Amygdala (tissue), 56 donors: ENCODE measurements at places on chromosomes 5 and 9.

DNA sequence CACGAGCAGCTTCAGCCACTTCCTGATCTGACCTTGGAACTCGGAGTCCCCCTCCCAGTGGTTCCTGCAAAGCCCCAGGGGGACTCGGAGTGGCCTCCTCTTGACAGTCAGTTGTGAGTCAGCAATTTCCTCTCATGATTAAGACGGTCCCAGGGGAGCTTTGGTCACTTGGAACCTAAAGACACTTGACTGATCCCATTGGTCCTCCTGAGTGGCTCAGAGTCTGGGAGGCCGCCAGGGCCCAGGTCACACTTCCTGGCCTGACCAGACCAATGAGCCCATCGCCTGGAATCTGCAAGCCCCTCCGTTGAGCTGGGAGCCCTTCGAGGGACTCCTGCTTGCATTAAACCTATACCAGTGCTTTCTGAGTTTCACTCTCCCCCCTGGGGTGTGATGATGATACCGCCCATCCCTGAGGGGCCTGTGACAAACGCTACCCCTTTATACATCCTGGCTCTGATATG is 29.1 kb downstream of the TSPAN17 start:
- DNase-seq, result no peak

DNA sequence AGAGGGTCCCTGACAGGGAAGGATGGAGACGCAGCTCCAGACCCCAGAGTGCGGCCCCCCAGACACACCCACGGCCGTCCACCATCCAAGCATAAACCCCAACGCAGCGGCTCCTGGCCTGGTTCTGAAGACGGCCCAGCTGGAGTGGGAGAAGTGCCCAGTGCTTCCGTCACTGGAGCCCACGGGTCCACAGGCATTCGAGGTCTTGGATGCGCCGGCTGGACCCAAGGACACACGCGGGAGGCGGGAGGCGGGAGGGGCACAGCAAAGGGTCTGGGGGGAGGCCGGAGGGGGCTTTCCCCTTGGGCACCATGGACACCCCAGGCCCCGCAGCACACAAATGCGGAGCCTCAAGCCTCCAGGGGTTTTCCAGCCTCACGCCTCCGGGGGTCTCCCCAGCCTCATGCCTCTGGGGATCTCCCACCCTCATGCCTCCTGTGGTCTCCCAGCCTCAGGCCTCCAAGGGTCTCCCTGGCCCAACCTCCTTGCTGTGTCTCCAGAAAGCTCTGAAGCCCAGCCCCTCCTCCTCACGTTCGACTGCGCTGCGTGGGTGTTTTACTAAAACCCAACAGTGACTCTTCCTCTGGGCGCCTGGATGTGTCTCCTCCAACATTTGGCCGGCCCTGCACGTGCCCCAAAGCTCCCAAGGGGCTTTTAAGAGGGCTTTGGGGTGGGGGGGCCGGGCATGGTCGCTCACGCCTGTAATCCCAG is 15.2 kb downstream of the EXD3 start:
- no peak for DNase-seq

- no peak for DNase-seq
Observed at GRCh38 chr9:125912667-125913066, 165.5 kb downstream of the PBX3 start.

DNA sequence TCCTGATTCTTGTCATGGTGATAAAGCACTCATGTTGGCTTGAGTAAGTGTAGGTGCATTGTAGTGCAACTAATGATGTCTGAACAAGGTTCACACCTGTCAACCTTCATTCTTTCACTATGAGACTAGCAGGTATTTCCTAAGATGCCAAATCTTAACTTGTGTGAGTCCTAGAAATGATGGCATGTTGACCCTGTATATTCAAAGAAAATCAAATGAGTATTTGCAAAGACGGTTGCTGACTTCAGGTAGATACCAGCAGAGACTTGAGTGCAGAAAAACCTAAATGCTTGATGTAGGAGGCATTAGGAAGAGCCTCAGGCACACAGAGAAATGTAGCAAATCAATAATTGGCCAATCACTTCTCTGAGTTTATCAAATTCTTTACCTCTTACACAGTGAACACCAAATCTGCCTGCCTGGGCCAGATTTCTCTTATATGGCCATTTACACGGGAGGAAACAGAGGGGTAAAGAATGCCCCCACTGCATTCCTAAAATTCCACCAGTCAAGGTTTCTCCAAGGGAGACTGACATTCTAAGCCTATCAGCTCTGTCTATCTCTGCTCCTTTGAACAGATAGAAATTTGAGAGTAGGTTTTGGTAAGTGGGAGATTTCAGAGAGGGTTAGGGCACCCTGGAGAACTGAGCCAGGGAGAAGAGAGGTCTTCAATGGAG is 488.6 kb upstream of the WWC1 start:
- no peak for DNase-seq

DNA sequence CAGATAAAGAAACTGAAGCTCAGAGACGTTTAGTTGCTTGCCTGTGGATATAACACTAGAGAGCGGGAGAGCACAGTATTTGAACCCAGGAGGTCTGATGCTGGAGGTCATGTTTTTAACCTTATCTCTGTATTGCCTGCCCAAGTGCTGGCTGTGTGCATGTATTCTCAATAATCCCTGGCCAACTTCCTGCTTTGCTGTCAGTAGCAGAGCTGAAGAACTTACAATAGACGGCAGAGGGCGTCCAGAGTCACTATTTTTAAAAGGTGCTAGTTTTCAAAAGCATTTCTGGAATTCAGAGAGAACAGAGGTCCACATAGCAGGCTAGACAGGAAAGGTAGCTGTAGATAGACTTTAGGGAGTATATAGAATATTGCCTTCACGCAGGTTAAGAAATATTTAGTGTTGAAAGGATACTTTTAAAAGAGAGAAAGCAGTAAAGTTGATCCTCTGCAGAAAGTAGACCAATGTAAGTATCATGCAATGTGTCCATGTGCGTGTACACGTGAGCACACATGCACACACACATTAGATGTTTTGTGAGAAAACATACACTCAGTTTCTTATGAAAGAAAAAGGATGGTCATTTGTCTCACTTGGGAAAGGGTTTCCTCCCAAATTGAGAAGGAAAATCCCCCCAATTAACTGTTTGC is 46.3 kb downstream of the PTCD2 start:
- DNase-seq, result no peak

GRCh38 chr5:36378551-36378950 is 76.8 kb upstream of the RANBP3L start:
- no peak for DNase-seq

- no peak for DNase-seq
Observed at GRCh38 chr9:72025906-72026305, 34.5 kb downstream of the C9orf57 start.

GRCh38 chr9:131235480-131235851 is 40.8 kb downstream of the FAM78A start:
- DNase-seq, result no peak

GRCh38 chr5:171261361-171261760 is 47.7 kb upstream of the TLX3 start:
- DNase-seq, result no peak

GRCh38 chr5:119896826-119897536 is 267.6 kb downstream of the FAM170A start:
- DNase-seq, result no peak

DNA sequence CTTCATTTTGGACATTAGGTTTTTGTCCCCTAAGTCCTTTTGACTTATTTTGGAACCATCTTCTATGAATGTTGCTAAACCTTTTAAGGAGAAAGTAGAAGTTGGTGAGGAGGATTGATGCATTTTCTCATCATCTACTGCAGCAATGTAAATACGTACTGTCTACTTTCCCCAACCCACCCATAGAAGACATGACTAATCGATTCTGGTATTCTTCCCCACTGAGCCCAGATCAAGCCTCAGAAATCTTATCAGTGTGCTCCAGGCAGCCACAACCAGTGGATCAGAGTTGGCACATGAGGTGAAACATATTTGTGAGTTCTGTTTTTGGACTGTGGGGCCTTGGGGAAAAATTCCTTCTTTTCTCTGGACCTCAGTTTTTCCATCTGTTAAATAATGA is 57.7 kb downstream of the FGF18 start:
- no peak for DNase-seq
